ENCODE measurements at places on chromosomes 2 and 18.

DNA sequence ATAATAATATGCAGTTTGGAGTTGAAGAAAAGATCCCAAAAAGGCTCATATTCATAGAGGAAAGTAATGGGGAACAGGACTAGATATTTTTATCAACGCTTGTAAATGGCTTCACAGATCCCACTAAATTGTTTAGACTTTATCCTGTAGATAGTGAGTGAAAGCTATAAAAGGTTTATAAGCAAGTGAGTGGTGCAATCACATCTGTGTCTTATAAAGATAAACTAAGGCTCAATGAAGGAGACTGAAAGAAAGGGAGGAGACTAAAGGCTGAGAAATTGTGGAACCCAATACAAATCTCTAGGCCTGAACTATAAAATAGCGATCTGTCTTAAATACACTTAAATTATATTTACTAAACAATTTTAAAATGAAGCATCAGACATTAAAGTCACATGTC lies 7.7 kb downstream of the SP3 start:
- no peak for DNase-seq

DNA sequence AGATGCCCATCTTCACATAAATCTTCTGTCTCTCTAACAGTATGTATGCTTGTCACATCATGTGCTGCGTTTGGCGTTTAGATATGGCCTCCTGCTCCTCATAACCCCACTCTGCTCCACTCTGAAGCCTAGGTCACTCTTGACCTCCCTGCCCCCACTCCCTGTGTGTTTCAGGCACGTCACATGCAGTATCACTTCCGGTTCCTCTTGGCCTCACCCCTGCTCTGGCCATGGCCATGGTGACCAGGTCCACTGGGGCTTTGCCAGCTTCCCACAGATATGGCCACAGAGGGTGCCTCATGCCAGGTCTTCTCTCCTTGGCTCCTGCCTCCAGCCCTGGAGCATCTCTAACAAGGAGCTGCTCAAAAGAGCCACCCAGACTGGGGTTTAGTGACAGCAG lies 160.0 kb downstream of the RNF152 start:
- no peak for DNase-seq

DNA sequence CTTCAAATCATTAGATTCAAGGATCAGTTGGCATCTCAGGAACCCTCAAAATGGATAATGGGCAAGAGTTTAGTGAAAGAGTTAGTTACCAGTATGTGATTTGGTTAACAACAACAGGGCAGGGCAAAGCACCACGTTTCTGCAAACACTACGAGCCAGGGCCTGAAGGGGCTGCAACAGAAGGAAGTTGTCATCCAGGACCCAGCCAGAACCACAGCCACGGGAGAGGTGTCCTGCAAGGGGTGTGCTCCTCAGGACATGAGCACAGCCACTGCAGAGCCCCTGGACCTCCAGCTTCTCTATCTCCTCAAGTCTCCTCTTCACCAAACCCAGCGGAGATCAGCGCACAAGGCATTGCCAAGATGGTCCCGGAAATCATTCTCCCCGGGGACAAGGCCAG lies 173.3 kb upstream of the PIEZO2 start:
- no peak for DNase-seq

DNA sequence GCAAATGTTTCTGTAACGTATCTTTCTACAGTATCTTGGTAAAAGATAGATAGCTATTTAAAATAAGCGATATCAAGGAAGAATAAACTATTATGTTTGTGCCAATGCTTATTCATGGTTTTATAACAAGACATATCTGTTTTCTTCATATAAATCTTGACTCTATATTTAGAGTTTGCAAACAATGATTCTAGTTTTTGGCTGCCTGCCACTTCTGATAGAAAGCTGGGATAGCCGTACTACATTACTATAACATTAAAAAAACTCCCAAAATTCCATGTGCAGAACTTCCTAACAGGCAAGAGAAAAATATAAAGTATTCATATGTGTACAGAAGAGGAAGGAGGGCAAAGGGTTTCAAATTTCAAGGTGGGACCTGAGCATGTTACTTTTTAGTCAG lies 985.0 kb downstream of the BCL11A start:
- DNase-seq, result no peak

GRCh38 chr2:68466778-68467076 lies 367 bp downstream of the FBXO48 start:
- DNase-seq, result no peak

DNA sequence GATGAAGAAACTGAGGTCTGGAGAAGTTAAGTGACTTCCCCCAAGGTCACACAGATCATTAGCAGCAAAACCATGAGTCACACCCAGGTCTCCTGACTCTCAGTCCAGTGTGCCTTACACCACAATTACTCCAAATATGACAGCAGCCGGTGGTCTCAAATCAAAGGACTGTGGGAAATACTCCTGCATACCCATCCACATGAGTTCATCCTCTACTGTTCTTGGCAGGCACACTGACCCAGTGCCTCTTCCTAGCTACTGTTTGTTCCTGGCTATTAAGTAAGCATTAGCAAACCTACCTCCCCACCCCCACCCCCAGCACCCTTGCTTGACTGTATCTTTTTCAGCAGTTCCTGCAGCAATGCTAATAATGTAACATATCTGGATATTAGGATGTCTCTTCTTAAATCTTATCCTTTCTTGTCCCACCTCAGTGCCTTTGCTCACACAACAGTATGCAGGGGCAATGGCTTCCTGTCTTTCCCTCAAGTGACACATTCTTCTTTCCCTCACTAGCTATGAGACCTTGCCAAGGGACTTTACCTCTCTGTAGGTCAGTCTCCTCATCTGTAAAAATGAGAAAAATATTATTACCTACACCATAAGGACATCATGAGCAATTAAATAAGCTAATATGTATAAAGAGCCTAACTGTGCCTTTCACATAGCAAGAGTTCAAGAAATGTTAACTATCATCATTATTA lies 46.2 kb downstream of the FAM98A start:
- DNase-seq, result no peak

DNA sequence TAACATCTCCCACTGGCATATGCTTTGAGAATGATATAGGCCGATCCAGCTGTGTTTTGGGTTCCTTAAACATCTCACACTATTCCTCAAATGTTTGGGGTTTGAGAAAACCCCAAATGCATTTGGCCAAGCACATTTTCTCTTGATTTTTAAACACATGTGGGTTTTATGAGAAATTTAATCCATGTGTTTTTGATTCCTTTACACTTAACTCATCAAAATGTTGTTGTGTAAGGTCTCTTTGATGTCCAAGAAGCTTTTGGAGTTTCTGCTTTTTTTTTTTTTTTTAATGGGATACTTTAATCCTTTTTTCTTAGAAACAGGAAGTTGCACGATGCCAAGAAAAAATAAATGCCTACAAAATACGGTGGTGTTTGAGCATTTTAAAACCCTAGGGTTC lies 339.8 kb upstream of the TCF4 start:
- DNase-seq, result no peak

DNA sequence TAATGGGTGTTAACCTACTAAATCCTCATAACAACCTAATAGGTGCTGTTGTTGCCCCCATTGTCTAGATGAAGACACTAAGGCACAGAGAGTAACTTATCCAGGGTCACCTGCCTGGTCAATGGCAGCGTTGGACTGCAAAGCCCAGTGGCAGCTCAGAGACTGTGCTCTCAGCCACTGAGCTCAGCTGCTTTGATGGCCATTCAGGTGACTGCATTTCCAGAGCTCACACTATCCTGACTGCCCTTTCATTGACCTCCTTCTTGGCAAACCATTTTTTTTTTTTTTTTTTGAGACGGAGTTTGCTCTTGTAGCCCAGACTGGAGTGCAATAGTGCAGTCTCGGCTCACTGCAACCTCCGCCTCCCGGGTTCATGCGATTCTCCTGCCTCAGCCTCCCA lies 115.2 kb downstream of the MAPK4 start:
- DNase-seq, result no peak

DNA sequence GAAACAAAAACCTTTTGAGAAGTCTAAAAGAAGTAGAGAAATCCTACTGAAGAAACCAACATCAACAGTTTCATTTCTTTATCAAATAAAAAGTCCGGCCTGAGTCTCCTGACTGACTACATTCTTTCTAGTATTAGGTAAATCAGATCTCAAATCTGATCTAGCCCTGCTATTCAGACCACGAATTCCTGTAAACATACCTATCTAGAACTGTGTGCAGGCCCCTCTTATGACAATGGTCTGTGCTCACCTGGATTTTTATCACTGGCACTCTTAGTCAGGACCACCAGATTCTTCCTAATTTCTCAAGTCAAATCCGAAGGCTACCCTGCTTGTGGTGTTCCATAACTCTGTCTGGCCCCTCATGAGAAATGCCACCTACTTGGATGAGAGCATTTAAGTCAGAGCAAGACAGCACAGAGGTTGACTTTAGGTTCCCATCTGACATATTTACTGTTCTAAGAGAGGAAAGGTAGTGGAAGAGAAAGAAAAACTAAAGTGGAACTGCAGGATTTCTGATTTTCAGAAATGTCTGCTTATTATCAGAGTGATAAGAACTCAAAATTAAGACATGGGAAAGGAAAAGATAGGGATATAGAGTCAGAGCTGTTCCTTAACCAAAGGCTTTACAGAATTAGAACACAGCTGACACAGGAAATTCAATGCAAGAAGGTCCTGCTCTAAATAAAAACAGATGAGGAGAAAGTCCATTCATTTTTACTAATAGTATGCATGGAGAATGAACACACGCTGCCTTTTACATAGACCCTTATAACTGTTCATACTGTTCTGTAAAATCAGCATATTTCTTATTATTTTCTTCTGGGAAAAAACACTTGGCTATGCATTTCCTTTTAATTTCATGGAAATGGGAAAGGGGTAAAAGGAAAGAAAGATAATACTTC lies 56.5 kb downstream of the SLC8A1 start:
- no peak for DNase-seq

GRCh38 chr2:233414777-233415570 lies 60.7 kb downstream of the DGKD start:
- no peak for DNase-seq

- no peak for DNase-seq
Measured at GRCh38 chr2:41967476-41968181, 80.2 kb upstream of the PKDCC start.

DNA sequence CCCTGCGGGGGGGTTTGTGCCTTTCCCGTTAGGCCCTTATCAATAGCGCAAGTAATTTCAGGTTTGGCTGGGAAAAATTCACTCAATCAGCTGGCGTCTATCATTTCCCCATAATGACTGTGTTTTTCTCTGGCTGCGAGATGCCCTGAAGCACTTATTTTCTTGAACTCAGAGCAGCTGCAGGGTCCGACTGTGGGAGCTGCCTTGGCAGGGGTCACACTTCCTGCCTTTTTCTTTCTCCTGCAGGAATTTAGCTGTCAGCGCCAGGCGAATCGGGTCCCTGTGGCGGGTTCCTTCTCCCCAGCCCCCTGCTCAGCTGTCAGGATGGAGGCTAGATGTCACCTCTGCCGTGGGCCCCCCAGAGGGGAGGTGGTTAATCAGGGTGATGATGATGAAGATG lies 81.3 kb upstream of the HPCAL1 start:
- DNase-seq, result no peak

DNA sequence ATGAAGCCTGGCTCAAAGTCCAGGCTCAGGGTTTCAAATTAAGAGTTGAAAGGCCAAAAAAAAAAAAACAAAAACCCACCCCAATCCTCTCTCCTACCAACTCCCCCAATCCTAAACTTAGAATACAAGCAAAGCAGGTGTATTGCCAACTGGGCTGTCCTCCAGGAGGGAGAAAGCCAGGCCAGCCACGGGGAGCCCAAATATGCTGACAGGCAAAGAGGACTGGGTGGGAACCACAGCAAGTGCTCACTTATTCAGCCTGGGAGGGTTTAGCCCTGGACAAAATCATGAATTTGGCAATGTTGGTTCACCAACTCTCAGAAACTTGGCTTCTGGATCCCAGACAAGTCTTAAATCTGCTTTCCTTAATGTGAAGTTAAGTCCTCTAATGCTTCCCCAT lies 36.5 kb downstream of the GKN2 start:
- DNase-seq, result no peak

- no peak for DNase-seq
Measured at GRCh38 chr2:49002750-49003149, 151.6 kb downstream of the FSHR start.

- no peak for DNase-seq
Measured at GRCh38 chr2:126777620-126777978, 121.1 kb upstream of the TEX51 start.

- no peak for DNase-seq
Measured at GRCh38 chr2:233816334-233816733, 38.0 kb downstream of the HJURP start.

- no peak for DNase-seq
Measured at GRCh38 chr2:15834381-15835031, 105.8 kb upstream of the MYCN start.

GRCh38 chr2:131125195-131125757 lies 20.1 kb downstream of the PLEKHB2 start:
- no peak for DNase-seq

- DNase-seq, result no peak
Measured at GRCh38 chr2:9570182-9571060, 14.8 kb upstream of the ADAM17 start.

GRCh38 chr2:235950473-235950809 lies 217.7 kb downstream of the GBX2 start:
- no peak for DNase-seq

DNA sequence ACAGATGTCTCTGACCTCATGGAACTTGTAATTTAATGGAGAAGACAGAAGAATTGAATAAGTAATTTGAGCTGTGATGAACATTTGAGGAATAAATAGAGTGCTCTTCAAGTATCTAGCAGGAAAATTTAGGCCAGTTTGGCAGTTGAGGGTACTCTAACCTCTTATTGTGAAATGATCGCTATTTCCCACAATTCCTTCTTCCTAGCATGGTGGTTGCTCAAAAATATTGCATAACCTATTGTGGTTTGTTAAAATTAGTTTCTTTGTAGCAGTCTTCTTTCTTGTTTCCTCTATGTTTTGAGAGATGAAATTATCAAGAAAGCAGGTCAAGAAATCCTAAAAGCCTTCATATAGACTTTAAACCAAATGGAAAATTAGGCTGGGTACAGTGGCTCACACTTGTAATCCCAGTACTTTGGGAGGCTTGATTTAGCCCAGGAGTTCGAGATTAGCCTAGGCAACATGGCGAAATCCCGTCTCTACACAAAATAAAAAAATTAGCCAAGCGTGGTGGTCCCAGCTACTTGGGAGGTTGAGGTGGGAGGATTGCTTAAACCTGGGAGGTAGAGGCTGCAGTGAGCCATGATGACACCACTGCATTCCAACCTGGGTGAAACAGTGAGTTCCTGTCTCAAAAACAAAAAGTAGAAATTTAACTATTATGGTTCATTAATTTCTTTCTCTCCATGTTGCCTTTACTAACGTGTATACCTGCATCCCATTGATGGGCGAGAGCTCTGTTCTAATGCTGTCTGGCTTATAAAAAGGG lies 58.7 kb downstream of the RBKS start:
- no peak for DNase-seq
